ENCODE measurements at places on chromosomes 1 and 21. TPM values are rescaled to one million over a fixed set of nuclear protein-coding genes. Genes with fewer than 3 reads are reported as not detected.

- no peak for DNase-seq
- no peak overlapping the region for H3K4me3 ChIP-seq
- H3K4me1 ChIP-seq, result peaks cover 7% of the 10 kb centered on the region
- peak overlapping the region; percentile 29 for H3K27ac ChIP-seq
Measured at GRCh38 chr1:154730986-154731489, 123.1 kb upstream of the ADAR start.

The FCRL6 gene
- total RNA-seq, result not detected

- peaks cover 28% of the 10 kb centered on the region for H3K4me1 ChIP-seq
- no peak overlapping the region for H3K27ac ChIP-seq
- no peak overlapping the region for H3K4me3 ChIP-seq
- DNase-seq, result no peak
Measured at GRCh38 chr1:243716906-243717305, 133.1 kb downstream of the AKT3 start.

The PLA2G2A gene
- total RNA-seq, result 200 TPM

DNA sequence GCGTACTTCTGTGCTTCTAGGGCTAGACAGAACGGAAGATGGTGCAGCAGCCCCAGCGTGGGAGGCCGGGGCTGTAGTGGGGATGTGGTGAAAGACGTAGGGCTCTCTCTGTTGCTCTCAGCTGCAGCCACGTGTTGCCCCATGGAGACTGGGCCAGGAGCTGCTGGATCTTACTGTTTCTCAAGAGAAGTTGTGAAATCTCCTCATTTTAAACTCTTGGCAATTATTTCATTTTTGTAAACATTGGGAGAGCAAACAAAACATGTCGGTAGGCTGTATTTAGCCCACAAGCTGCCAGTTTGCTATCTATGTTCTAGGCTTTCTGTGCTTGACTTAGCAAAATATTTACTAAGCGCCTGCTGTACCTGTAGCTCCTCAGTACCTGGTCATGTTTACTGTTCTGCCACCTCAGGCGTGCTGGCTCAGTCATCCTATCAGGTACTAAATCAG lies 15.9 kb upstream of the ELOA start:
- no peaks in the 10 kb centered on the region for H3K4me1 ChIP-seq
- no peak overlapping the region for H3K4me3 ChIP-seq
- no peaks in the 10 kb centered on the region for H3K27me3 ChIP-seq
- DNase-seq, result no peak

GRCh38 chr21:37176716-37177115 lies 90.4 kb downstream of the VPS26C start:
- H3K4me3 ChIP-seq, result no peak overlapping the region
- no peaks in the 10 kb centered on the region for H3K27me3 ChIP-seq
- peaks cover 31% of the 10 kb centered on the region for H3K36me3 ChIP-seq
- no peak overlapping the region for H3K27ac ChIP-seq
- no peak for DNase-seq

GRCh38 chr1:110494522-110495406 lies 24.2 kb downstream of the KCNA10 start:
- DNase-seq, result no peak
- no peaks in the 10 kb centered on the region for H3K27me3 ChIP-seq
- H3K4me3 ChIP-seq, result no peak overlapping the region
- H3K36me3 ChIP-seq, result no peaks in the 10 kb centered on the region

DNA sequence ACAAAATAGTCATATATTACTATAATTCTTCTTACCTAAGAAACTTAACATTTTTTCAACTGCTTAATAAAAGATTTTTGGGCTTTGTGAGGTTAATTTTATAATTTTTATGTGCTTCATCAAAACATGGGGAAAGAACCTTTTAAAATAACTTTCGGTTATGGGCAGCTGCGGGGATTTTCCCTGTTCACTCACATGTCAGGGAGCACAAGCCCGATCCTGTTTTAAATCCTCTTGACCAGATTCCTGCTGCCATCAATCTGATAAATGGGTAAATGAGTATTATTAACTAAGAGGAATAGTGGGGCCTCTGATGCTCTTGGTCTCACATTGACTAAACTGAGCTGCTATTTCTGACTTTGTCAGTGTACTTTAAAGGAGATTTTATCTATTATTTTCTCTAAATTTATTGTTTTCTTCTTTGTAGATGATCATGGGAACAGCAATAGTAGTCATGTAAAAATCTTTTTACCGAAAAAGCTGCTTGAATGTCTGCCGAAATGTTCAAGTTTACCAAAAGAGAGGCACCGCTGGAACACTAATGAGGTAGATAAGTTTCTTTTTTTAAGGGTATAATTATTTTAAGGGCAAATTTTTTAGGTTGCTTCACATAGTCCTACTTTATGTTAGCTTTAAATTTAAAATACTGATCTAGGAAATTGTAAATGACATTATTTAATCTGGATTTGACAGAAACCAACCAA lies 39.6 kb downstream of the CAMTA1 start:
- DNase-seq, result no peak
- H3K27me3 ChIP-seq, result no peaks in the 10 kb centered on the region
- no peaks in the 10 kb centered on the region for H3K36me3 ChIP-seq
- peak overlapping the region; percentile 55 for H3K4me3 ChIP-seq
- H3K4me1 ChIP-seq, result peaks cover 93% of the 10 kb centered on the region

The TDRD5 gene
- total RNA-seq, result 0.14 TPM

DNA sequence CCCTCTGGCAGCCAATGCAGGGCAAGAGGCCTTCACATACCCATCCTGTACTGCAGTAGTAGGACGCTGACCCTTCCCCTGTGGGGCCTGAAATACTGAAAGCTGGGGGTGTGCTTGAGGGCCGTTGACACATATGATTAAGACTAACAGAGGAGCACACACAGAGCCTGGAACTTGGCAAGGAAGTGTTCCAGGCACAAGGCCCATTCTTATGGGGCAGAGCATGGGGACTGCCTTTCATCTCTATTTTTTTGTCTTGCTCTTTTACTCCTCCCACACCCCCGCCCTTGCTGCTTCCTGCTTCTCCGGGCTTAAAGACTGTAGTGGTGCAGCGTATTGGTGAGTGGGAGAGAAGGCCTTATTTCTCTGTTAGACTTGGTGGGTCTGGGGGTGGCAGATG lies 137.4 kb downstream of the BACH1 start:
- DNase-seq, result no peak
- H3K27me3 ChIP-seq, result no peaks in the 10 kb centered on the region
- no peak overlapping the region for H3K27ac ChIP-seq
- no peaks in the 10 kb centered on the region for H3K36me3 ChIP-seq

The TRAF3IP3 gene
- 3.3 TPM for total RNA-seq

- H3K36me3 ChIP-seq, result peaks cover 43% of the 10 kb centered on the region
- H3K4me1 ChIP-seq, result no peaks in the 10 kb centered on the region
- H3K4me3 ChIP-seq, result no peak overlapping the region
- no peaks in the 10 kb centered on the region for H3K27me3 ChIP-seq
- no peak overlapping the region for H3K27ac ChIP-seq
Measured at GRCh38 chr1:208054485-208054884, 143.6 kb upstream of the CD34 start.

- H3K27me3 ChIP-seq, result no peaks in the 10 kb centered on the region
- DNase-seq, result no peak
- peaks cover 23% of the 10 kb centered on the region for H3K4me1 ChIP-seq
Measured at GRCh38 chr1:2583331-2583791, 3.2 kb upstream of the PRXL2B start.

The SLC22A15 gene
- total RNA-seq, result 7.3 TPM

GRCh38 chr1:238752327-238752726 lies 634.0 kb upstream of the CHRM3 start:
- H3K4me1 ChIP-seq, result no peaks in the 10 kb centered on the region
- no peaks in the 10 kb centered on the region for H3K27me3 ChIP-seq
- no peak overlapping the region for H3K4me3 ChIP-seq
- no peak overlapping the region for H3K27ac ChIP-seq
- no peak for DNase-seq

DNA sequence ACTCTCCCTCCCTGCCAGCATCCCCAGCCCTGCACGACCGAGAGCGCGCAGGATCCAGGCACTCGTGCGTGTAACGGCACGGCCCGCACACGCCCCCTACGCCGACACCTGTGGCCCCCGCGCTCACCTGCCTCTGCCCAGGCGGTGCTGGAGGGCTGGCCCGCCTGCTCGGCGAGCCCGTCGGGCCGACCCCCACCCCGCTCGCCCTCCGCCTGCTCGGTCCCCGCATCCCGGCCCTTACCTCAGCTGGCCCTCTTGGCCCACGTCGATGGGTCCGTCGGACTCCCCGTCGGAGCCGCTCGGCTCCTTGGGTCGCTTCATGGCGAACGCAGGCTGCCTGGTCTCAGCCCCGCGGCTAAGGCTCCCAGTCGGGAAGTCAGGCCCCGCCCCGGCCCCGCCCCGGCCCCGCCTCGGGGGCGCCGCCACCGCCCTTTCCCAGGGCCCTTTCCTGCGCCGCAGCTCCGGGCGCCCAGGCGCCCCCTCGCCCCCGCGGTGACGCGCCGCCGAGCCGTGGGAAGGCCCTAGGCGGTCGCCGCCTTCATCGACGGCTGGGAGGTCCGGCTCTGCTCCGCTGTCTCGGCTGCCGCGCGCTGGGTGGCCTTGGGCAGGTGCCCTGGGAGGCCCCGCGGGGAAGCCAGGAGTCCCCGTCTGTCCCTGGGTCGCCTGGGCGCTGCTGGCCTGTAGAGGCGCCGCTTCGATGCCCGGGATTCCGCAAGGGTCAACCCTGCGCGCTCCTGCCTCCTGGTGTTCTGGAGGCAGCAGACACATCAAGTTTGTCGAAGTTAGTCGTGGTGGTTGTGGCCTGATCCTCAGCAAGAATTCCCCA lies at the start of gene HEYL:
HEYL (minus strand) TSS at position 339 of the 826 bp plus-strand sequence; CDS start at position 321, 18 bp downstream.
- H3K4me3 ChIP-seq, result peak within 1 kb of the TSS; percentile 86
- peak; percentile 26 for DNase-seq
- H3K27me3 ChIP-seq, result no peaks in the 10 kb centered on the region
- H3K36me3 ChIP-seq, result no peaks in the 10 kb centered on the region

DNA sequence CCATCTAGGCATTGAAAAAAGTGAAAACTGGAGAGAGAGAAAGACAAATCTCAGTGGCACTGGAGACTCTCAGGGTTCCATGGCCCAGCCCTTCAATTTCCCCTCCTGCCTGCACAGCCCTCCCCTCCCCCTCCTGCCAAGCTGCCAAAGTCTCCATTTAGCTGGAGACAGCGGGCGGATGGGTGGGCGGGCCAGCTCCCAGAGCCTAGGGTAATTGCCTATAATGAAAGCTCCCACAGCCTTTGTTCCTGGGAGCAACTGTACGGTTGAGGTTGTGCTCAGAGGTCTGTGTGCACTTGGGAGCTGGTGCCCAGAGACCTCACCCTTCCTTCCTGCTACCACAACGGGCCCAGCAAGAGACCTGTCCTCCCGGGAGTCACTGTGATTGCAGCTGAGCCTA lies 89.6 kb downstream of the NAV1 start:
- H3K4me1 ChIP-seq, result peaks cover 26% of the 10 kb centered on the region
- DNase-seq, result no peak
- no peak overlapping the region for H3K4me3 ChIP-seq
- no peak overlapping the region for H3K27ac ChIP-seq

GRCh38 chr1:183859831-183860230 lies 54.9 kb downstream of the RGL1 start:
- H3K4me3 ChIP-seq, result no peak overlapping the region
- H3K27ac ChIP-seq, result no peak overlapping the region
- H3K27me3 ChIP-seq, result no peaks in the 10 kb centered on the region
- H3K36me3 ChIP-seq, result no peaks in the 10 kb centered on the region
- H3K4me1 ChIP-seq, result no peaks in the 10 kb centered on the region

- H3K4me1 ChIP-seq, result no peaks in the 10 kb centered on the region
- DNase-seq, result no peak
- no peak overlapping the region for H3K4me3 ChIP-seq
- H3K27me3 ChIP-seq, result no peaks in the 10 kb centered on the region
Measured at GRCh38 chr1:208387908-208388811, 144.0 kb upstream of the PLXNA2 start.

DNA sequence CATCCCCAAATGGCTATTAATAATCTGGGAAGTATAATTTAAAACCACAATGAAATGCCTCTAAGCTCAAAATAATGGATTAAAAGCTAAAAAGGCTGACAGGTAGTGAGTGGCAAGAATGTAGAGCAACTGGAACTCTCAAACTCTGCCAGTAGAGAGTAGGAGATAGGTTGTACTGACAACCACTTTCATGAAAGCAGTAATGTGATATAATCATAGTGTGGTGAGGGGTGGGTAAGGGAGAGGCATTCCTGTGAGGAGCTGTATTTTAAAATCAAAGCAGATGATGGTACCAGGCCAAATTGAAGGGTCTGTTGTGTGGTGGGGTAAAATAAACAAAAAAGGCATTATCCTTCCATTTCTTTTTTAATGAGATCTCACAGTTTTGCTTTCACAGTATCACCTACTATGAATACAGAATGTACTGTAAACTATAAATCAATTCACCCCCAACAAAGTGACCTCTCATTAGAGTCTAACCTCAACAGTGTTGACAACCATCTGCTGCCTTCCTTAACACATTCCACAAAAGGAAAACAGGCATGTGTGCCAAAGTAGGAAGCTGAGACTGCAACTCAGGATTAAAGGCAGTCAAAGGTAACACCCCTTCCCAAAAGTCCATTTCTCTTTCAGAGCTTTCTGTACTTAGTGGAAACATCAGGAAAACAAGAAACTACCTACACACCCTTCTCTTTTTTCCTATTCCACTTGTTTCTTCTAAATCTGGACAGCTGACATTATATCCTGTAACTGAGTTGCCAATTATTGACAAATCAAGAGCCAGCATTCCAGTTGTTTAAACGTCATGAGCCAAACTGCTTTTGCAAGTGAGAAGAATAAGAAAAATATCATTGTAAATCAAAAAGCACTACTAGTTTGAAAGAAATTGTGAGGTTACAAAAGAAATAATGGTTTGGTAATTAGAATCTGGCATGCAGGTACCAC lies 130.8 kb downstream of the FAF1 start:
- DNase-seq, result no peak
- no peaks in the 10 kb centered on the region for H3K36me3 ChIP-seq
- no peaks in the 10 kb centered on the region for H3K4me1 ChIP-seq
- H3K27ac ChIP-seq, result no peak overlapping the region
- H3K27me3 ChIP-seq, result no peaks in the 10 kb centered on the region

- H3K27me3 ChIP-seq, result no peaks in the 10 kb centered on the region
- no peak overlapping the region for H3K27ac ChIP-seq
- no peak overlapping the region for H3K4me3 ChIP-seq
- peaks cover 4% of the 10 kb centered on the region for H3K4me1 ChIP-seq
Measured at GRCh38 chr1:234893725-234894630, 234.7 kb downstream of the TOMM20 start.

The USP48 gene
- total RNA-seq, result 48.9 TPM

GRCh38 chr1:26145041-26145959 lies 13.6 kb upstream of the FAM110D start:
- no peak overlapping the region for H3K4me3 ChIP-seq
- no peaks in the 10 kb centered on the region for H3K36me3 ChIP-seq
- H3K27ac ChIP-seq, result no peak overlapping the region
- H3K4me1 ChIP-seq, result no peaks in the 10 kb centered on the region

DNA sequence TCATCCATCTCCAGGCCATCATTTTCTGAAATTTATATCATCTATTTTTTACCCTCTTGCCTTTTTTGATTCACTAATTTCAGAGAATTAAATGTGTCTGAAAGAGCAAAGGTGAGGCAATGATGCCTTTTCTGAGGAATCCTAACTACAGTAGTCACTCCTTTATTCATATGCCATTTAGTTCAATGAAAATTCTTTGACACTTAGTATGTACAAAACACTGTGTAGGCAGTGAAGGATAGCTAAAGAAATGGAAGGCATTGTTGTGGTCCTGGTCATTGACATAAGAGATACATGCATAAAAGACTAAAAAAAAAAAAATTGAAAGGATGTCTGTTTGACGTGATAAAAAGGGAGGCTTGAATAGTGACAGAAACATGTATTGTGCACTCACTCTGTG lies 171.9 kb upstream of the BEND5 start:
- H3K27ac ChIP-seq, result no peak overlapping the region
- DNase-seq, result no peak
- H3K4me1 ChIP-seq, result peaks cover 4% of the 10 kb centered on the region
- H3K4me3 ChIP-seq, result no peak overlapping the region
- no peaks in the 10 kb centered on the region for H3K27me3 ChIP-seq

The LMO4 gene
- 46.6 TPM for total RNA-seq

GRCh38 chr1:172414331-172414730 lies 6.2 kb upstream of the C1orf105 start:
- no peak overlapping the region for H3K27ac ChIP-seq
- H3K36me3 ChIP-seq, result no peaks in the 10 kb centered on the region
- no peak overlapping the region for H3K4me3 ChIP-seq
- DNase-seq, result no peak

The TNFRSF18 gene
- not detected for total RNA-seq

Data from thoracic aorta (tissue), 2 donors.